ENCODE measurements at places on chromosomes 5 and 9.

DNA sequence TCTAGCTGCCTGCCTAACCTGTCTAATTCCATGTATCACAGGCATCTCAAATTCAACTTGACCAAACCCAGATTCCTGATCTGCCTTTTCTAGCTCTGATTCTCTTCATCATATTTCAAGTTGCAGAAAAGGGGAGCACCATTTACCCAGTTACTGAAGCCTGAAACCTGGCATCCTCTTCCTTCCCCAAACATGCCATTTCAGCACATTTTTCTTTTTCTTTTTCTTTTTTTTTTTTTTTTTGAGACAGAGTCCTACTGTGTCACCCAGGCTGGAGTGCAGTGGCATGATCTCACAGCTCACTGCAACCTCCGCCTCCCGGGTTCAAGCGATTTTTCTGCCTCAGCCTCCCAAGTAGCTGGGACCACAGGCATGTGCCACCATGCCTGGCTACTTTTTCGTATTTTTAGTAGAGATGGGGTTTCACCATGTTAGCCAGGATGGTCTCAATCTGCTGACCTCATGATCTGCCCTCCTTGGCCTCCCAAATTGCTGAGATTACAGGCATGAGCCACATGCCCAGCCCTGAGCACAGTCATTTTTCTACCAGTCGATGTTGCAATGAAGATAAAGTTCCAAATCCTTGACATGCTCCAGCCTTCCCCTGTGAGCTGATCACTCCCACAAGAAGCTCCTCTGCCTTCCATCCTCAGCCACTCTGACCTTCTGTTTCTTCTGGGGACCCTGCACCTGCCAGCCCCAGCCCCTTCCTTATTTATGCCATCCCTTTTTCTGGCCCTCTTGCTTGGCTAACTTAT is 32.2 kb downstream of the ACER2 start:
- DNase-seq = no peak

- no peak for DNase-seq
Measured at GRCh38 chr9:131733541-131734061, 6.3 kb downstream of the RAPGEF1 start.

DNA sequence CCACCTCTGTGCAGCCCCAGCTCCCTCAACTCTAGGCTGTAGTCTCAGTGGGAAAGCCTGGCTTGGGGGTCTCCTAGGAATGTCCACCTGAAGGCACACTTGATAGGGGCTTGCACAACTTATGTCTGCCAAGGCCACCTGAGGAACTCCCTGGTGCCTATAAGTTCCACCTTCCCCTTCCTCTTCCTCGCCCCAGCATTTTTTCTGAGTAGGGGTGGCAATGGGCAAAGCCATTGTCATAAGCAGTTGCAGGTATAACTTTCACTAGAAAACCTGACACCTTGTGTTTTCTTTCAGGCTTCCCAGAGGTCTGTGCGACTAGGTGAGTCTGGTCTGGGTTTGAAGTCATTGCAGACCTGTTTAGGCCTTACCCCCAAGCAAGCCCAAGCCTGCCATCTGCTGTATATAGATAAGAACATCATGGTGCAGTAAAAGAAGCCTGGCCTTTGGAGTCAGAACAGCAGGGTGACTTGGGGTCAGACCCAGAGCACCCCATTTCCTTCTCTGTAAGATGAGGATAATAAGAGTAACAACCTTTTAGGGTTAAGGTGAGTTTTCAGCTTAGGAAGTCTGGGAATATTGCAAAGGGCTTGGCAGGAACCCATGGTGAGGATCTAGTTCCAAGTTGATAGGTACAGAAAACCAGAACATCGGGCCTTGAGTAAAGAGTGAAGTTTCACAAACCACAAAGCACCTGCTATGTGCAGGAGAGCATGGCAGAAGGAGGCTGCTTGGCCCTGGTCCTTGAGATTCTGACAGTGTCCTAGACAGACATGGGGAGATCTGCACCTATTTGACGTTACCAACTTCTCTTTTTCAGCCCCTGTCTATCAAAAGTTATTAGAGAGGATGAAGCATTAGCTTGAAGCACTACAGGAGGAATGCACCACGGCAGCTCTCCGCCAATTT is 33.8 kb downstream of the TGFBI start:
- DNase-seq = peak; percentile 55

DNA sequence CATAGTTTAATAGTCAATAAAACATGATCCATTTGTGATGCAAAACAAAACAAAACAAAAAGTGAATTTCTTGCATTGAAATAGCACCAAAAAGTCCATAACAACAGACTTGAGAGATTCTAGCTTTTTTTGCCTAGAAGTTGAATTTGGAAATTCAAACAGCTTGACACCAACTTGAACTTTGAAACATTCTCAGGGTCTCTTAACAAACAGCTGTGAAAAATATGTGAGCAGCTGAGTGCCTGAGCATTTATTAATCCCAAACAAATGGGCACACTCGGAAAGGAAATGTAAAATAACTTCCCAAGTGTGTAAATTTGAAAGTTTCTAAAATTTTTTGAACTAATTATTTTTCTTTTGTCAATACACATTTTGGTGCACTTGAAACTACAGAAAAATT is 56.0 kb upstream of the HMHB1 start:
- DNase-seq = no peak

- no peak for DNase-seq
Measured at GRCh38 chr9:95788521-95788991, 86.9 kb upstream of the ERCC6L2 start.

GRCh38 chr9:20405616-20406015 is 216.7 kb downstream of the MLLT3 start:
- no peak for DNase-seq

DNA sequence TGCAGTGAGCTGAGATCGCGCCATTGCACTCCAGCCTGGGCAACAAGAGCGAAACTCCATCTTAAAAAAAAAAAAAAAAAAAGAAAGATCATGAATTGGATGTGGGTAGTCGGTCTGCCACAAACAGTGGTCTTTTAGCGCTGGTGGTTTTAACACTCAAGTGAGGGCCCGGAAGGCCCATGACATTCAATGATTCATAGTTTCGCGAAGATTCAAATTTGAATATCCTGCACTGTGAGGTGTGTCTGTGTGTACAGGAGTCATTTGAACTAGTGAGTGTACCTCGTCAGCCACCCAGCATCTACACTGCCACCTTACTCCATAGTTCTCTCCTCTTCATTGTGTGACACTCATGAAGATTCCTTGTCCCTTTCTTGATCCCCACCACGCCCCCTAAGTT is 41.3 kb downstream of the CFAP77 start:
- DNase-seq = no peak

DNA sequence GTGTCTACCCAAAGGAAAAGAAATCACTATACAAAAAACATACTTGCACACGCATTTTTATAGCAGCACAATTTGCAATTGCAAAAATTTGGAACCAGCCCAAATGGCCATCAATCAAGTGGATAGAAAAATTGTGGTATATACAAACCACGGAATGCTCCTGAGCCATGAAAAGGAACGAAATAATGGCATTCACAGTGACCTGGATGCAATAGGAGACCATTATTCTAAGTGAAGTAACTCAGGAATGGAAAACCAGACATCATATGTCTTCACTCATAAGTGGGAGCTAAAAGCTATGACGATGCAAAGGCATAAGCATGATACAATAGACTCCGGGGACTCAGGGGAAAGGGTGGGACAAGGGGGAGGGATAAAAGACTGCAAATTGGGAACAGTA is 78.4 kb downstream of the ENC1 start:
- DNase-seq = no peak

GRCh38 chr9:111038331-111039230 is at the start of gene LPAR1:
Gene LPAR1 (minus strand): TSS chr9:111038470. CDS start chr9:110972117, 66,353 bp downstream.
- peak; percentile 69 for DNase-seq

- no peak for DNase-seq
Measured at GRCh38 chr9:131677049-131677443, 62.8 kb downstream of the RAPGEF1 start.

DNA sequence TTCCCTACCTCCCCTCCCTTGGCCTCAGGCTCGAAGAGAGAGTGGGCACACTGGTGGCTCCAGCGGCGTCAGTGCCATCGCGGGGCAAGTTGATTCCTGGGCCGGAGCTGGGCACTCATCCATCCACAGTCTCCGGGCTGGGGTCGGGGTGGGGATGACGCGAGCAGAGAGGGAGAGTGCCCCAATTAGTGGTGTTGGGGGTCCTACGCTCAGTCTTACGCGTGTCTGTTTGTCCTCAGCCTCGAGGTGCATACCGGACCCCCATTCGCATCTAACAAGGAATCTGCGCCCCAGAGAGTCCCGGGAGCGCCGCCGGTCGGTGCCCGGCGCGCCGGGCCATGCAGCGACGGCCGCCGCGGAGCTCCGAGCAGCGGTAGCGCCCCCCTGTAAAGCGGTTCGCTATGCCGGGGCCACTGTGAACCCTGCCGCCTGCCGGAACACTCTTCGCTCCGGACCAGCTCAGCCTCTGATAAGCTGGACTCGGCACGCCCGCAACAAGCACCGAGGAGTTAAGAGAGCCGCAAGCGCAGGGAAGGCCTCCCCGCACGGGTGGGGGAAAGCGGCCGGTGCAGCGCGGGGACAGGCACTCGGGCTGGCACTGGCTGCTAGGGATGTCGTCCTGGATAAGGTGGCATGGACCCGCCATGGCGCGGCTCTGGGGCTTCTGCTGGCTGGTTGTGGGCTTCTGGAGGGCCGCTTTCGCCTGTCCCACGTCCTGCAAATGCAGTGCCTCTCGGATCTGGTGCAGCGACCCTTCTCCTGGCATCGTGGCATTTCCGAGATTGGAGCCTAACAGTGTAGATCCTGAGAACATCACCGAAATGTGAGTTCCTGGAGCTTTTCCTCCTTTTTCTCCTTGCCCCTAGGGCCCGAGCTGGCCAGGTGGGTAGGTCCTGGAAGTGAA is 861 bp downstream of the NTRK2 start:
- peak; percentile 45 for DNase-seq

DNA sequence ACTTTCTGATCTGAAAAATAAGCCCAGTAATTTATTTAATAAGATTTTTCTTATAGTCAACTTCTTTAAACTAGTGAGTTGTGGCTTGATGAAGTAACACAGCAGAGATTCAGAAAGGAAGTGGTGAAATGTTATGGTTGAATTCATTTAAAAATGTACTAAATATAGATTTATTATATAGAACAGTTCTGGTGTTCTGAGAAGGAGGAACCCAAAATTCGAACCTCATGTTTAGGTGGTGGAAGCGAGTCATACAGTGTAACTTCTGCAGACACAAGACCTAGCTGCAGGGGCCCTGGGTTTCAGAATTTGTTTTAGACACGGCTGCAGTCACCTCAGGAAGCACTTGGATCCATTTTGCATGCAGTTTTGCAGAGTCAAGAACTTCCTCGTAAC is 188.2 kb downstream of the TRIO start:
- no peak for DNase-seq

- DNase-seq = no peak
Measured at GRCh38 chr9:111362526-111362925, 32.5 kb upstream of the OR2K2 start.

DNA sequence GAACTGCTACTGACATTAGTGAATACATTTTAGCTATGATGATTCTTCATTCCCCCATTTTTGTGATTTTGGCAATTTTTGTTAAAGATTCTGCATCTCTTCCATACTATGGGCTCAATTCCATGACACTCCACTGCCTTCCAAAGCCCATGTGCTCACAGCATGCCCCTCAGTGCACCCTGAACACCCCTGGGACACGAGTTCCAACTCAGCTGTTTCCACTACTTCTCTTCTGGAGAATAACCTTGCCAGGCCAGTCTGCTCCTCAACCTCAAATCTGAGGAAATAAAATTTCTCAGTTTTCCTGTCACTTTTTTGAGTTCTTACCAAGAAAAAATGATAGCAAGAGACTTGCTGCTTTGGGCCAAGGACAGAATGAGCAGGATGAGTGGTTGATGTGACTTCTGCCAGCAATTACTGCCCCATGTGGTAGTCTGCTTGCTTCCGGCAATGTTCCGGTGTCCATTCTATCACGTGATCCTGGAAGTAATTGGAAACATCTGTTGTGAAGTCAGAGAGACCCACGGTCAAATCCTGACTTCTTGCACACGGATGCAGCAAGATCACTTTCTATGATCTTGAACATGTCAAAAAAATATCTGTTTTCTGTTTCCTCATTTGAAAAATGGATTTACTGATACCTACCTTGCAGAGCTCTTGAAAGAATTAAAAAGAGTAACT is 58.3 kb downstream of the EGFLAM start:
- DNase-seq = no peak

DNA sequence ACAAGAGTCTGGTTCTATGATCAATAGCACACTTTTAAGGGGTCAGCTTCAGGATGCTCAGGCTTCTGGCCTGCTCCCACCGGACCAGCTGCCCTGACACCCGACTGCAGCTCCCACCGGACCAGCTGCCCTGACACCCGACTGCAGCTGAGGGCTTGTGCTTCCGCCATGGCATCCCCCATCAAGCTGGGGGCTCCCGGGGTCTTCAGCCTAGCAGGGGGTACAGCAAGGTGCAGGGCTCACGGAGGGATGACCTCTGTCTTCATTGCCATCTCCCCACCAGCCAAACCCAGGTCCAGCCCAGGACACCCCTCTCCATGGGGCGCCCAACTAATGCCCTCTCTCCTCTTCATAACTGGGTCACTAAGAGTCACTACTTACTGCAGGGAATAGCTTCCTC is 1.9 kb downstream of the FLT4 start:
- DNase-seq = no peak

- no peak for DNase-seq
Measured at GRCh38 chr9:108751369-108751768, 104.4 kb downstream of the ACTL7B start.

- DNase-seq = no peak
Measured at GRCh38 chr5:17713301-17713700, 79.0 kb downstream of the TAF11L14 start.

- DNase-seq = no peak
Measured at GRCh38 chr9:81427870-81428269, 261.5 kb downstream of the TLE1 start.

DNA sequence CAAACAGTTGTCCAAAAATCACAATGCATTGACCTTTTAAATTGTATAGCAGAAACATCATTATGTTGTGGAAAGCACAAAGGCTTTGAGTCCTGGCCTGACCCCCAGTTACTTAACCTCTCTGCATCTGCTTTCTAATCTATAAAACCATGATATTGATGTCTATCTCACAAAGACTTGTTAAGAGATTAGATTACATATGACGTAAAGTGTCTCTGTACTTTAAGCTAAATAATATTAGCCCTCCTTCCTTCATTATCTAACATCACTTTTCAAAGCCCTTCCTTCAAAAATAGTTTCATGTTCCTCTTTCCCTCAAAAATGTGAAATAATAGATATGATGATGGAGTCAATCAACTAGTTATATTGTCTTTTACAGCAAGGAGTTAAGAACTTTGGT is 3.4 kb downstream of the ADAMTS6 start:
- DNase-seq = no peak

GRCh38 chr9:68747043-68747533 is 42.0 kb downstream of the PIP5K1B start:
- no peak for DNase-seq

DNA sequence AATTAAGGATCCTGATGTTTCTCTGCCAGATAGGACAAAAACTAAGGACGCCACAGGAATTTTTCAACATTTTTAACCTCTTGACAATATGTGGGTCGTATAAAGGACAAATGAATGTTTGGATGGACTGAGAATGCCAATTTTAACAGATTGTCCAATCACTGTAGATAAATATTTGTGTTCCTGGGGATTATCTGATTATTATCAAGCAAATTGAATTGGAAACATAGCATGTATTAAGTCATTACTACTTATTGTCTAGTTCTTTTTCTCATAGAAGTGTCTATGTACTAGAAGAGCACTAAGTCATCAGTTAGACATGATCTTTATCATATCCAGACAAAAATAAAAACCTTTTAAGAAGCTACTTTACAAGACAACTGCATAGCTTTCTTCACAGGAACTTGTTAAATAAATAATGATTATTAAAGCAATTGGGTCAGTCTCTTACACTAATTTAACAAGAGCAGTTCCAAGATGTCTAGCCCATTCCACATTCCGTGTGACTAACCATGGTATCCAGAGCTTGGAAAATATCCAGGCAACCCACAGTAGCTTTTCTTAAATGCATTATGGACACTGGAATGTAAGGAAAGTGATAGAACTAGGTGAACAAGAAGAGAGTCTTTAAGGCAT is 127.5 kb upstream of the CDKN2B start:
- DNase-seq = no peak
